Bronchial epithelial cell (primary cell): ENCODE measurements at places on chromosomes 1 and 21.
A peak's percentile ranks its signal among the peaks of the same experiment; 100 is the strongest.

DNA sequence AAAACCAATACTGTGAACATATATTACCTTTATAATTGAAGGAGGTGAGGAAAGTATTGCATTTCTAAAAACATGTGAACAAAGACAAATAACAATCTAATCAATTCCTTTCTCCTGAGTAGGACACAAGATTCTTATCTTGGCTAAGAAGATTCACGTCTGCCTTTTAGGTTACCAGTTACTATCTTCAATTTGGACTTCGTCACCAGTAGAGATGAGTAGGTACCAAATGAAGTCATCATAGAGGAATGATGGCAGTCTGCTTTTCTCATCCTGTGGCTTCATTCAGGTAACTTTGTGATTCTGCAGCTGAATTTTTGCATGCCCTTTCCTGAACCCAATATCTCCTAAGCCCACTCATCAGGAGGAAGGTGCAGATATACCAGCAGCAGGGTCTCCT is 32.4 kb downstream of the ASTN1 start:
- no peak for DNase-seq

DNA sequence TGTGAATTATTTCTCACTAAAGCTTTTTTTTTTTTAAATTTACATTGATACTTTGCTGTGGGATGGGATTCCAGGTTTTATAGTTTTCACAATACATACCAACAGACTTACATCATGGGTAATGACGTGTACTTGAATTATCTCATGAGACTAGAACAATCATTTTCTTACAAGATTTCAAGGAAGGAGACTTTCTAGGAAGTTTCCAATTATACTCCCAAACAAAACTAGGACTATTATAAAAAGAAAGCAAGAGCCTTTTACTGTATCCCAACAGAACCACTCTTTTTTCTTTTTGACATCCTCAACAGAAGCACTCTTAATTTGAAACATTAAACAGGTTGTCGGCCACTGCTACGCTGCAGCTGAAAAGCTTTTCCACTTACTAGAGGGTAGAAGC is 48.7 kb downstream of the TESK2 start:
- peak; percentile 75 for DNase-seq

GRCh38 chr1:196459383-196459782 is 148.9 kb downstream of the KCNT2 start:
- DNase-seq = no peak

DNA sequence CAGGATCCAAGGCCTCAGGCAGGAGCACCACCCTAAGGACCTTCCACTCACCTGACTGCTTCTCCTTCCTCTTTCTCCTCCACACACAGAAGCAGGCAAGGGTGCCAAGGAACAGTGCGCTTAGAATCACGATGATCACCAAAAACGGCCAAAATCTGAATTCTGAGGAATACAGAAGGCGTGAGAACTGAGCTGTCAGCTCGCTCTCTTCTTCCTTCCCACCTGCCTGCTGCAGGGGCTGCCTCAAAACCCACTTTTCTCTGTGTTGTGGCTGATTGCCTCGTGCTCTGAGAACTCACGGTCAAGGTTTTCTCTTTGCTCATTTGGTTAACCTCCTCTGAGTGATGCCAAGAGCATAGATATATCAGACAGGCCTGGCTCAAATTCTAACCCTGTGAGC is 23.8 kb downstream of the CD244 start:
- no peak for DNase-seq
